Caki2 (cell line): ENCODE measurements at places on chromosomes 11 and 22. TPM values are rescaled to one million over a fixed set of nuclear protein-coding genes. Genes with fewer than 3 reads are reported as not detected.

MS4A4A gene
- total RNA-seq, result not detected in 2 replicates

- DNase-seq, result no peak
These were observed 1040.0 kb downstream of the TBC1D22A start for GRCh38 chr22:47802421-47802820.

- DNase-seq, result peak; percentile 68
These were observed 171.4 kb upstream of the CTSC start for GRCh38 chr11:88508759-88509581.

GRCh38 chr11:128544471-128545051 lies 42.8 kb downstream of the ETS1 start:
- DNase-seq, result no peak

DNA sequence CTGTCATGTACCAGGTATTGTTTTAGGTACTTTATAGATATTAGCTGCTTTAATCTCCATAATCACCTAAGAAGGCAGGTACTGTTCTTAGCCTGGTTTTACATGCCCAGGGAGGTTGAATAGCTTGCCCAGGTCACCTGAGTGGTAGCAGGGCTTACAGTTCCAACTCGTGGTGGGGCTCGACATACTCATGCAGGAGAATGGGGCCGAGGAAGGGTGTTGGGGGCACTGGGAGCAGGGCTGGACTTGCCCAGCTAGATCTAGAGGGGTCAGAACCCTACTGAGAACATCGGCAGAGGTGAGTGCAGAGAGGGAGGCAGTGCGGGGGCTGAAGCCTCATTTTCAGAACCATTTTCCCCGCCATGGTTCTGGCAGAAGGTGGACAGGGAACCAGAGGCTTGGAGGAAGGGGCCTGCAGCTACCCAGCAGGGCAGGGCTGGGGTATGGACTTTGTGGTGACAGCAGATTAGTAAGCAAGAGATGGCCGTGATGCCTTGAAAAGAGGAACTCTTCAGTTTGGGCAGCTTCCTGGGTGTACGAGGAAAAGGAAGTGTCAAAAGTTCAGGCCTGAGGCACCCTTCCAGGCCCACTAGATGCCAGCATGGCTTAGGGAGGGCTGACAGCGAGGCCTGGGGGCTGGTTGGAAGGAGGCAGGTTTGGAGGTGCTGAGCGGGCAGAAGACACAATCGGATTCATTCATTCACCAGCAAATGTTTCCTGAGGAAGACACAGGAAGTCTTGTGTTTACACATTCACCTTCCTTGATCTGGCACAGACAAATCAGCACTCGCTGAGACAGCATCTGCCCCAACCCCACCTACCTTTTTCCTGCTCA lies 54.7 kb upstream of the LYVE1 start:
- no peak for DNase-seq
